ENCODE measurements at places on chromosomes 1 and 21.

- DNase-seq, result no peak
These were observed 40.9 kb downstream of the WNT4 start for GRCh38 chr1:22101995-22102394.

DNA sequence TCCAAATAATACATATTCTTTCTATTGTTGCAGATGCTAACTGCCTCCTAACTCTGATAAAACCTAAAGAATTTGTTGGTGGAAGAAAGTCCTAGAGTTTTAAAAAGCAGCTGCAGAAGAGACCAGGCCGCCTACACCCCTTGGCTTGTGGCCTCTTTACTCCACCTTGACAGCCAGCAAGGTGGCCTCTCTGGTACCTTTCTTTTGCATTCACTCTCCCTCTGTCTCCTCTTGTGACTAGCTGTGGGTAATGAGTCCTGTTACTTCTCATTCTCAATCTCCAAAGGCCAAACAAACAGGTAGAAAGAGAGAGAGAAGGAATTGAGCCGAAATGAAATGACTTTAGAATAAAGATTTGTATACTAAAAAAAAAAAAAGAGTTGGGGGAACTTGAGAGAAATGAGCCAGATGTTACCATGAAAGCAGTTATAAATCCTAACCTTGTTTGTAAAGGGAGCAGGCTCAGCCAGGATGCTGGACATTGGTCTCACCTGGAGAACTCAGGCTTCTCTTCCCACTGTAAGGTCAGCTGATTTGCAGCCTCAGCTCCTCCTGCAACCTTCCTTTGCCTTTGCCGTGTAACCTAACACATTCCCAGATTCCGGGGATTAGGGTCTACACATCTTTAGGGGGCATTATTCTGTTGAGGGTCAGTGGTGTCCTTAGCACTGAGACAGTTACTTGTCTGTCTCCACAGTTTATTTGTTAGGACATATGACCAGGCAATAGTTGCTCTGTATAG lies 164.1 kb upstream of the IRF2BP2 start:
- no peak for DNase-seq

DNA sequence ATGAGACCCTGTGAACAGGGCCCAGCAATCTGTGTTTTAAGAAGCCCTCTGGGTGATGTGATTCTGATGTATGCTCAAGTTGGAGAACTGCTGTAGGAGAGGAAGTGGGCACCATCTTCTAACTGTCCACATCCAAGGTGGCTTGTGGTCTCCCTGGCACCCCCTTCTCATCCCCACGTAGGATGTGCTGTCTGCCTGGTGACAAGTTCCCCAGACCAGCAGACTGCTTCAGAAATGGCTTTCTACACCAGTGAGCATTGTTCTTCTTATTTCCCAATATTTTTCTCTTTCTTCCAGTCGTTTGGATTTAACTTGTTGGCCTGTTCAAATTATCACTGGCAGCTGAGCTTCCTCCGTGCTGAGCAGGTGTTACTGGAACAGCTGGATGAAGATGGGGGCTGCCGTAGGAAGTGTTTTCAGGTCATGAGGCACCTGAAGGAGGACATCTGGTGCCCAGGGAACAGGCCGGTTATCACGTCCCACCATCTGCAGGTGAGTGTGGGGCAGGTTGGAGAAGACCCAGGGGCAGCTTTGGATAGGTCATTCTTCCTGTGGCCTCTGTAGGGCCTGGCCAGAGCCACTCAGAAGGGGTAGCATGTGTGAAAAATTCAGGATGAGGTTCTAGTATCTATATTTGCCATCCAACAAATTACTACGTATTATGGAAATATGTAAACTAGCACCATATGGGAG lies 16.8 kb downstream of the MAB21L3 start:
- no peak for DNase-seq

DNA sequence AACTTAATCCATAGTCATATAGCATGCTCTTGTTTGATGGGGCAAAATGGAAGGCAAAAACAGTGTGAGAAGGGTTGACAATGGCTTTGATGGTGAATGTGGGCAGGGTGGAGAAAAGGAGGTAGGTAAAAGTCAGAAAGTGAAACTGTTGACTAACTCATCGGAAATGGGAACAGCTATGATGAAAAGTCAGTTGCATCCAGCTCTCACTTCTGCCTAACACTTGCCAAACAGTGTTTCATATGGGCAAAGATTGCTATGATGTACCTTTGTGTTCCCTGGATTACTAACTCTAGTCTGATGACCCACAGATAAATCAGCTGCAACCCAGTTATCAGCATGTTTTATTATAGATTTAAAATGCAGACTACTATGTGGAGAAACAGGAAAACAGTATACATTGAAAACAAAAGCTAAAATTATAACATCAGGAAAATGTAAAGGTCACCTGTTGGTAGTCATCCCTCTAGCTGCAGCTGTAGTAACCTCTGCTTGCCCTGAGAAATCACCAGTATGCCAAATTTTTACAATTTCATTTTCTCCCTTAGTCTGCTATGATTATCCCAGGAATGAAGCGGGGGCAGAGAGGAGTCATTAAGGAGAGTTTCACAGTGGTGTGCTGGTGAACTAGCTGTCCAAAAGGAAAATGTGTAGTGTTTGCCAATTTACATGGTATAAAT lies 11.7 kb downstream of the TNFSF18 start:
- no peak for DNase-seq

GRCh38 chr1:58726581-58726980 lies 26.7 kb upstream of the MYSM1 start:
- no peak for DNase-seq

DNA sequence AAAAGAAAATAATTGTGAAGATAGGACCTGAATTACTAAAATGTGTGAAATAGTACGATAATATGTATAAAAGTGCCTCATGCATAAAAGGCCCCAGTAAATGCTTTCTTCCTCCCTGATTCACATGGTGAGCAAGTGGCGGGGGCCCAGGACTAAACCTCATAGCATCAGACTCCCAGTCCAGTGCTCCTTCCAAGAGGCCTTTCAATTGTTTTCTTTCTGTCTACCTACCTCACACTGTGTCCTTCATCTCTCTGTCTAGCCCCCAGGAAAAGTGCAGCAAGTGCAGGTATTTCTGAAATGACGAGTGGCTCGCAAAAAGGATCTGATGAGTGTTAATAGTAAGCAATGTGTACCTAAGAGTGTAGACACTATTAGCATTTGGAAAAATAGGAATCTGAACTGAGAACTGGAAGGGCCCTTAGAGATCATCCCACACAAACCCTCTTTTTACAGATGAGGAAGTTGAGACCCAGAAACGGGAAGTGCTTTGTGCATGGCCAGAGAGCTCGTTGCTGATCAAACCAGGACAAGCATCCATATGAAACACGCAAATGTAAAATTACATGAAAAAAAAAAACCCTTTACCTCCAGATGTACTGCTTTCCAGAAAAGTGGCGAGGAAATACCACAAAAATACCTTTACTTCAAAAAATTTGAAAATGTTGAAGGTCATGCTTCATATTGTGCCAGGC lies 118.2 kb upstream of the HOOK1 start:
- DNase-seq, result no peak

DNA sequence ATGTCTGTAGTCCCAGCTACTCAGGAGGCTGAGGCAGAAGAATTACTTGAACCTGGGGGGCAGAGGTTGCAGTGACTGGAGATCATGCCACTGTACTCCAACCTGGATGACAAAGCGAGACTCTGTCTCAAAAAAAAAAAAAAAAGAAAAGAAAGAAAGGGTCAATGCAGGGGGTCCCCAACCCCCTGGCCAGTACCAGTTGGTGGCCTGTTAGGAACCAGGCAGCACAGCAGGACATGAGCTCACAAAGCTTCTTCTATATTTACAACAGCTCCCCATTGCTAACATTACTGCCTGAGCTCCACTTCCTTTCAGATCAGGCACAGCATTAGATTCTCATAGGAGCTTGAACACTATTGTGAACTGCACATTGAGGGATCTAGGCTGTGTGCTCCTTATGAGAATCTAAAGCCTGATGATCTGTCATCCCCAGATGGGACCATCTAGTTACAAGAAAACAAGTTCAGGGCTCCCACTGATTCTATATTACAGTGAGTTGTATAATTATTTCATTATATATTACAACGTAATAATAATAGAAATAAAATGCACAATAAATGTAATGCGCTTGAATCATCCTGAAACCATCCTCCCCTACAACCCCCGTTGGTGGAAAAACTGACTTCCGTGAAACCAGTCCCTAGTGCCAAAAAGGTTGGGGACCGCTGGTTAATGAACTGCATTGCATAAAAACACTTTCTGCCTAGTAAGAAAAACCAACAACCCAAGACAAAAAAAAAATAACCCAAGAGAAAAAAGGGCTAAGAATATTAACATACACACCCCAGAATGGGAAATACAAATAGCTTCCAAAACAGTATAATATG lies 2.8 kb downstream of the ZBTB8OS start:
- DNase-seq, result no peak

DNA sequence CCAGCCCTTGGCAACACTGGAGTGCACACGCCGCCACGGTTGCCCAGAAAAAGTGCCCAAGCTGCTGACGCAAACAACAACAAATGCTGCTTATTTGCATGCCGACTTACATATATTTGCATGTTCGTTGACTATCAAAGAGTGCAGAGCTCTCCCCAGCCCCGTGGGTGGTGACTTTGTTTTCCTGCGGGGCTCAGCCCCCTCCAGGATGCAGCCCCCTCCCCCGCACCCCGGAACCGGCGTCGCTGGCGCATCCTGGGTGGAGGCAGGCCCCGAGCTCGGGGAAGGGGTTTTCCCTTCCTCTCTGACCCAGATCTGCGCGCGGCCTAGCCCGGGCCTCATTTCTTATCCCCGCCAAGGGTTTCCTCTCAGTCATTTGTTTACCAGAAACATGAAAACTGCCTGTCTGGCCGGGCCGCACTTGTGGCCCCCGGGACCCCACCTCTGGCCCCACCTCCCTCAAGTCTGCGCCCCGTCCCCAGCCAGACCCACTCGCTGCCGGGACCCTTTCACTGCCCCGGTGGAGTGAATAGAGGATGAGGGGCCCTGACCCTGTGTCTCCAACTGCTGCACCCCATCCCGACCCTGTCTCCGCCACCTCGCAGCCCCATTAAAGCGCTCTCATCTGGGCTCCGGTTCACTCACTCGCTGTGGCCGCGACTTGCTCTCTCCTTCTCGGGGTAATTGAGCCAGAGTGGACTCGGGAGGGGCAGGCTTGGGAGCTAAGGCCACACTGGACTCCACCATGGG lies 5.5 kb downstream of the TNFRSF25 start:
- no peak for DNase-seq

GRCh38 chr1:203665993-203666392 lies 39.4 kb downstream of the ATP2B4 start:
- DNase-seq, result no peak

GRCh38 chr21:16059981-16060380 lies 330.2 kb downstream of the USP25 start:
- no peak for DNase-seq

DNA sequence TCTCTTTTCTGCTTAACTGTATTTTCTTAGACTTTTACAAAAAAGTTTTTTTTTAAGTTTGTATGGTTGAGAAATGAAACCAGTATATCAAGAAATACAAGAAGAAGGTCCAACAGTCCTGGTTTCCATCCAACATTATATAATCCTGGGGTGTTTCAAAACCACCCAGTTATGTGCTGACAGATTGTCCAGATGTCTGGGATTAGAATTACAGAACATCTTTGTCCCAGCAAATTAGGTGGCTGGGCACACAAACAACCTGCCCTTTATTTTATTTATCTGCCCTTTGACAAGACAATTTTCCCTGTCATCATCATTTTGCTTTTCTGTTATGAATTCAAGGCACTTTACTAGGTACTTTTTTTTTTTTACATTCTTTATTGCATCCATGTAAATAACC lies 622.1 kb downstream of the PLPP3 start:
- DNase-seq, result no peak

DNA sequence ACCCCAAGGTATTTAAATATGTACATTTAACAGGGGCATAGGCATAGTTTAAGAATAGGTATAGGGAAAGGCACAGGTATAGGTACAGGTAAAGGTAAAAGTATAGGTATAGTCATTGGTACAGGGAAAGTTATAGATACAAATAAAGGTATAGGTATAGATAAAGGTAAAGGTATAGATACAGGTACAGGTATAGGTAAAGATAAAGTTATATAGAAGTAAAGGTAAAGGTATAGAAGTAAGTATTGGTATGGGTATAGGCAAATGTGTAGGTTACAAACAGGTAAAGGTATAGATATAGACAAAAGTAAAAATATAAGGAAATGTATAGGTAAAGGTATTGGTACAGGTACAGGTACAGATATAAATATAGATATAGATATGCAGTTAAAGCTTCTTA lies 137.2 kb downstream of the PCNX2 start:
- DNase-seq, result no peak

Measured in spinal cord (tissue), 10 donors.